Epithelial cell of esophagus (primary cell): ENCODE measurements at places on chromosomes 7 and 10.

DNA sequence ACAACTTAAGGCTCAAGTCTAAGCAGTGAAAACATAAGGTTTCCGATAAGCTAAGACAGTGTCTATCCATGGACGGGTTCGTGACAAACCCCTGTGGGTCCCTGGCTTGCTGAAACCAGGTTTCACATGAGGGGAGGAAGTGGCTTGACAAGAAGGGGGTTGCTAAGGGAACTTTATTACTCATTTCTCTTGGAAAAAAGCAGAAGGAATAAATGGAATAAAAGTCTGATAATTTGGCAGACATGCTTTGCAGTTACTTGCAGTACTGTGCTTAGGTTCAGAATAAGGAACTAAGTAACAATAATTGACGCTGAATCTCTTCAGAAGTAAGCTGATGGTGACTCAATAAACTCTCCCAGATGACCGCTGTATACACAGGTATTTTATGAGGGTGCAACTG, 34.7 kb downstream of the RBM17 start:
- DNase-seq, result no peak

DNA sequence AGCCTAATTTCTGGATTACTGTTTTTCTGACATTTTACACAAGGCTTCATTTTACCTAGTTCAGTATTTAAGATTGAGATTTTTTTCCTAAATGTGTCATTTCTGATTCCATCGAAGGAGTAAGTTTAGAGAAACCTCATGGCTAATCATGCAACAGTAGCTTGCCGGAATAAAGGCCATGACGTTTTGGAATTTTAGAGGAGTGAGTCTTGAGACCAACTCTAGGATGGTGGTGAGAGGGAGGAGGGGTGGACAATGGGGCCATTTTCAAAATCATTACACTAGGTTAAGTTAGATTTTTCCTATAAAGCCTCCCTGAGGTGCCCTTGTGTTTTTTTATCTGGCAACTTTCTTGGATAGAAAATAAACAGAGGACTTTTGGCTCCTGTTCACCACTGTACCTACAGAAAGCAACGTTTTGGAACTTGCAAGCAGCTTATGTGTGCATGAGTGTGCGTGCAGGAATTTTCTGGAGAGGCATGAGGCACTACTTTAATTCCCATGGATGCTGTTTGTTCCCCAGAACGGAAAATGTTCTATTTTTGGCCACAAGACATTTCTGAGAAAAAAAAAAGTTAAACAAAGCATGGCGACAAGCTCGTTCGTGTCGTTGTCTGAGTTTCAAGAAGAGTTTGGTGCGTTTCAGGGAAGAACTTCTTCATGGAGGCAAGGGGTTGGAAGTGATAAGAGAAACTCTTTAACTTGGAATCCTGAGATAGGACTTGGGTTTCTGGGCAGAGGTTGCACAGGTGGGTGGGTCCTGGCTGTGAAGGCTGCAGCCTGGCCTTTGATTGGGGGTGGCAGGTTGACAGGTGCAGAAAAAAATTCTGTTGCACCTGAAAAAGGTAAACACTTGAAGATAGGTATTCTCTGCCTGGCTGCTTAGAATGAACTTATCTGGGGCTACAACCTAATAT, 178.1 kb downstream of the PTEN start:
- DNase-seq, result peak; percentile 36

DNA sequence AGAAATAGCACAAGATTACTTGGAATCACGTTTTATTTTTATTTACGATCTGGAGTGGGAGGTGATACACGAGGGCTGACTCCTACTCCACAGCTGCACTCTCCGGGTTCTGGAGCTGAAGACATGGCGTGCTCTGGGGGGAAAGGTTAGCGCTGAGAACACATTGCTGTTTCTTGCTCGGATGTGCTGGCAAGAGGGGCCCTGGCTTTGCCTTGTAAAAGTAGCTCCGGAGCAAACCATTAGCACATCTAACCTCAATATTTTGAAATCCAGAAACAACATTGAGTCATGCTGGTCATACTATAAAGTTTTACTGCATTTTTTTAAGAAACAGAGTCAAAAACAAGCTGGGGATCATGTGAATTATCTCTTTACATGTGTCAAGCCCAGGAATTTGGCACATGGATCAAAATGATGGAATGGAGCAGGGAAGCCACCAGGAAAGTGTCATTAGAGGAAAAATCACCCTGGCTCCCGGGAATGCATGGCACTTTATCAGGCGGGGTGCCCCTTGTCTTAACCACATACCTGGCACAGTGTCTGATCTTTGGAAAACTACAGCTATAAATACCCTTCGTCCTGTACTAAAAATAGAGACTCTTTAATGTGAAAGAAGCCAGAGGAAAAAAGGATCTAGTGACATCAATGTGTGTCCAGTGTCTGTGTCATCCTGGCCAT, 31.6 kb upstream of the LYZL1 start:
- DNase-seq, result no peak

DNA sequence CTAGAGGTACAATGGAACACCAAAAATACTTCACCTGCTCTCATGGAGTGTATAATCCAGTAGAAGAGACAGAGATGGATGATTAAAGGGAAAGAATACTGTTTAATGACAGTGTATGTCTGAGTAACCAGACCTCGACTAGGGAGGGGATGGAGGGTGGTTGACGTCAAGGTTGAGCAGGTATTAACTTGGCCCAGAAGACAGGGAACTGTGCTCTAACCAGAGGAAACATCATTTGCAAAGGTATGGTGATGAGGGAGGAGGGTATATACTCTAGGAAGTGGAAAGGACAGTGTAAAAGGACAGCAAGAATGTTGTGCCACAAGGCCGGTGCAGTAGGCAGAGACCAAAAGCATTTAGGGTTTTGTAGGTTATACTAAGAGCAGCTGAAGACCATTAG, 2.9 kb downstream of the MIOS start:
- DNase-seq, result peak; percentile 29

DNA sequence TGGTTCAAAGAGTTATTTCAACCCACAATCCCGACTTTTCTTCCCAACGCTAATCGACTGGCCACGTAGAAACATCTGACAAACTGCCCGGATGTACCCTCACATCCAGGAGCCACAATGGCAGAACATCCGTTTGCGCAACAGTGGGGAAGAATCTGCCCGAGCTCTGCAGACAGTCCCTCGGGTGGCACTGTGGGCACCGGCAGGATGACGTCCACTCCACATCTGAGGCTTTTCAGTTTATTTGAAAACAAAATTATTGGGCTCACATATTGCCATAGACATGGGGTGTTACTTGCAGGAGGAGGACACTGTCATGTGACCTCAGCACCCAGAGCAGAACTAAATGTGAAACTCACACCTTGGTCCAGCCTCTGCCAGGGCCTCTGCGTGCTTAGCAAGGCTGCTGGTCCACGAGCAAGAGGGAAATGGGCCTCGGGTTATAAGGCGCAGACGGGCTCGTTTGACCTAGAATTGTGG, 84.1 kb downstream of the MKI67 start:
- no peak for DNase-seq

GRCh38 chr10:126186766-126187165, 201.5 kb downstream of the ADAM12 start:
- no peak for DNase-seq

DNA sequence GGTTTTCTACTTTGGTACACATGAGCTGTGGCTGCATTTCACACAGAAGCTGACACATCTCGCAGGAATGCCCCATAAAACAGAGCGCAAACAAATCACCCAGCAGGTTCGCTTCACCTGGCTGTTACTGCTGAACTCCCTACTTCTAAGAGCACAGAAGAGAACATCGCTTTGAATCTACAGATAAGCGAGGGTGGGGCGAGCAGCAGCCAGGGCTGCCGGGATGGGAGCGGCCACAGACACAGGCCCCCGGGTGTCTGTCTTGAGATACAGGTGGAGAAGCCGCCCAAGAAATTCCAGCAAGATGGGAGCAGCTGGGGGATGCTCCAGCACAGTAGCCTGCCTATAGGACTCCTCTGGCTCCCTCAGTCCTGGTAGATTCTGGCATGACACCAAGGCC, 27.4 kb downstream of the OGDHL start:
- peak; percentile 25 for DNase-seq

DNA sequence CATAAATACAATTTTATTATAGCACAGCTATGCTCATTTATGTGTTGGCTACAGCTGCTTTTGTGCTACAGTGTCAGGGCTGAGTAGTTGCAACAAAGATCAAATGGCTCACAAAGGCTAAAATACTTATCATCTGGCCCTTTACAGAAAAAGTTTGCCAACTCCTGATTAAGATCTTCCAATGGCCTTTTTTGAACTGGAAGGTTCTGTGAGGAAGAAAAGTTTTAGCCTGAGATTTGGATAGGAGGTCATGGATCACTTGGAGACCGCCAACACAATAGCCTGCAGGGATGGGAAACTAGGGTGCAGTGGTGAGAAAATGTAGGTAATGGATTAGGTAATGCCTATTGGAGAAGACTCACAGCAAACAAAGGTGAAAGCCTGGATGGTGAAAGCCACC, 169.8 kb downstream of the NOC3L start:
- DNase-seq, result no peak

DNA sequence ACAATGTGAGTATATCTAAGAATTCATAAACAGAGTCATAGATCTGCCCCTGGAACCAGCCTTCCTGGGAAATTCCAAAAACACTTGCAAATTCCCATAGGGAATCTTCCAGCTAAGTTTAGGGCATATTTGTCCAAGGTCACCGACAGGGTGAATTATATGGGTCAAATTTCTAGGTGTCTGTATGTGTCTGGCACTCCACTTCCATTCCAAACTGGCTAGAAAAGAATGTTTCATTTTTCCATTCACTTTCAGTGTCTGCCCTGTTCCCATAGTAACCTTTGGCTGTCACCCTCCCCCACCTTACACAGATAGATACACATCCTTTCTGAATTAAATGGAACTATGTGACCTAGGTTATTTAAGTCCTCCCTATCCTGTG, 230.9 kb downstream of the CREB5 start:
- DNase-seq, result no peak

GRCh38 chr7:113404245-113404644, 285.9 kb upstream of the SMIM30 start:
- peak; percentile 35 for DNase-seq

DNA sequence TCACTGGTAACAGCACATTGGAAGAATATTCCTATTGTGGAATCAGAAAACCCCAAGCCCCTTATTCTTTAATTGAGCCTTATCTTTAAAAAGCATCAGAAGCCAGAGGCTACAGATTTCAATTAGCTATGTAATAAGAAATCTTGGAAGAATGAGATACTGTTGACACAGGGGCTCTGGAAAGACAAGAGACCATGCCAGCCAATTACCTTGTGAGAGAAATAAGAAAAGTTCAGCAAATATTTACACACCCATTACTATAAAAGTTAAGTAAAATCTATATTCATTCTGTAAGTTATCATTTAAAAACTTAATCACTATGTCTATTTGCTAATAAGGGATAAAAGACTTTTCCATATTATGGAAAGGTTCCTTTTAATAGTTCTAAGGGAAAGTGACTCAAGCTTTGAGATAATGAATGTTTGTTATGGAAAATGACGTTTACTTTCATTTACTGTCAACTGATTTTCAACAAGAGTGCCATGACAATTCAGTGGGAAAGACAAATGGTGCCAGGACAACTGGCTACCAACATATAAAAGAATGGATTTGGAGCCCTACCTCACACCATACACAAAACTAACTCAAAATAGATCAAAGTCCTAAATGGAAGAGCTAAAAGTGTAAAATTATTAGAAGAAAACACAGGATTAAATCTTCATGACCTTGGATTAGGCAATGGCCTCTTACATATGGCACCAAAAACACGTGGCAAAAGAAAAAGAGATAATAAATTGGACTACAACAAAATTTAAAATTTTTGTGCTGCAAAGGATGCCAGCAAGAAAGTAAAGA, 28.3 kb downstream of the ZFAND2A start:
- DNase-seq, result no peak
